ENCODE measurements at places on chromosomes 1 and 21.
A peak's percentile ranks its signal among the peaks of the same experiment; 100 is the strongest.

DNA sequence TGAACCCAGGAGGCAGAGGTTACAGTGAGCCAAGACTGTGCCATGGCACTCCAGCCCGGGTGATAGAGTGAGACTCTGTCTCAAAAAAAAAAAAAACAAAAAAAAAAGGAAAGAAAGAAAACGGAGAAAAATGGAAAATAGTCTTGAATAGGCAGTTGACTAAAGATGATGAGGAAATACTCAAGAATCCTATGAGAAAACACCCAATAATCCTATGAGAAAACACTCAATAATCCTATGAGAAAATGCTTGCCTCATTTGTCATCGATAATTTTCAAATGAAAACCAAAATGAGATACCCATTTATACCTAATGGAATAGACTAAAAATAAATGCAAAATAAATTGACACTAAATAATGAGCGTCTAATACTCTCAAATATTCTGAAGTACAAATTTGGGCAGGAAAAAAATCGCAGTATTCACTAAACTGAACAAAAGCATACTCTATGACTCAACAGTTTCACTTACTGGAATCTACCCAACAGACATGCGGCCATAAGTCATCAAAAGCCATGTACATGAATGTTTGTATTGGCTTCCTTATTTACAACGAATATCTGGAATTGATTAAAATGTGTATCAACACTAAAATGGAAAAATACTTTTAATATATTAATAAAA lies 733.9 kb upstream of the CHRM3 start:
- no peak for DNase-seq
- H3K4me3 ChIP-seq: no peak overlapping the region
- no peaks in the 10 kb centered on the region for H3K36me3 ChIP-seq
- no peak overlapping the region for H3K27ac ChIP-seq

- no peaks in the 10 kb centered on the region for H3K4me1 ChIP-seq
- no peak overlapping the region for H3K27ac ChIP-seq
- H3K4me3 ChIP-seq: no peak overlapping the region
- no peak for DNase-seq
Observed at GRCh38 chr1:22796642-22797041, 86.0 kb downstream of the EPHB2 start.

DNA sequence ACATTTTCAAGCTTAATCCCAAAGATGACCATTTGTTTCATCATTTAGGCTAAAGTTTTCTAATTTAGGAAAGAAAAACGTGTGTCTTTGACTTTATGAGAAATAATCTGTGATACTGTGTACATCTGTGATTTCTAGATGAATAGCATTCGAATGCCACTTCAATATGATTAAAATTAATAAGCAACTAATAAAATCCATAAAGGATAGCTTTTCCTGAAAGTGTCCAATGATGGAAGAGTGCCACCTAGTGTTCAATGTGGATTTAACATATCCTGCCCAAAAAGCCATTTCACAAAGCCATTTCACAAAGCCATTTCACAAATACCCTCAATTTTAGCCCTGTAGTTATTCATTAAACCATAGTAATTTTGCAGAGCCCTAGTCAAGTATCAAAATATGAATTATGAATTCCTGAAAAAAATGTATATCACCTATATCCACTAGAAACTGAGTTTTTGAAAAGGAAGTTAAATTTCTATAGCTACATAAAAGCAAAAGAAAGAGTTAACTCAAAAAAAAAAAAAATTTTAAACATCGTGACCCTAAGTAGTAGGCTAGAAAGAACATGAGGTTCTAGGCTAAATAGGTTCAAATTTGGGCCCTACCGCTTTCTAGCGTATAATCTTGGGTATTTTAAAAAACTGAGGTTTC lies 19.1 kb downstream of the NME7 start:
- peak; percentile 19 for DNase-seq
- no peak overlapping the region for H3K4me3 ChIP-seq
- no peaks in the 10 kb centered on the region for H3K36me3 ChIP-seq
- no peaks in the 10 kb centered on the region for H3K27me3 ChIP-seq
- H3K4me1 ChIP-seq: no peaks in the 10 kb centered on the region
- no peak overlapping the region for H3K27ac ChIP-seq

DNA sequence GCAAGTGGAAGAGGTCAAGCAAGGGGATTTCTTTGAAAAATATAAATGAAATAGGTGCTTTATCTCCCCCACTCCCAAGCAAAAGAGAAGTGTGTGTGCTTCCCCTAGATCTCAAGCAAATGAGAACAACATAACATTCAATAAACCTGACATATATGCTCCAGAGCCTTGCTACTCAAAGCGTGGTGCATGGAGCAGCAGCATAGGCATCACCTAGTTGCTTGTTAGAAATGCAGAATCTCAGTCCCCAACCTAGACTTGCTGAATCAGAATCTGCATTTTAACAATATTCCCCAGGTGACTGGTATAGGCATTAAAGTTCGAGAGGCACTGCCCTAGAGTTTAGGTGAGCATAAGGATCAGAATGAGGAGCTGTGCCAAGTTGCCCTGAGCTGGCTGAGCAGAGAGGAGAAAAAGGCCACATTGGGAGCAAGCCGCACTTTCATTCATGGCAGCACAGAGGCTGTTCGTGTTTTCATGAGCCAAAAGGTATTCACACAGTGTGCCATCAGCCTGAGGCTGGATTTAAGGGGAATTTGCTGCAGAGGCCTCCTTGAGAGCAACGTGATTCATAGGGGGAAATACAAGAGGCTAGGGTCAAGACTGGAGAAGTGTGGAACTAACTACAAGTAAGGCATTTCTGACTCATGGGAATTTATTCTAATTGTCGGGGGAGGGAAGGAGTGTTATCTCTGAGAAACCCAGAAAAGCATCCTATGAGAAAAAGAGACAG lies 14.3 kb upstream of the LPAR3 start:
- no peak overlapping the region for H3K4me3 ChIP-seq
- no peaks in the 10 kb centered on the region for H3K4me1 ChIP-seq
- no peak for DNase-seq

GRCh38 chr1:121546830-121547591 lies 362.2 kb downstream of the SRGAP2C start:
- H3K27ac ChIP-seq: no peak overlapping the region
- no peak for DNase-seq
- no peak overlapping the region for H3K4me3 ChIP-seq
- H3K27me3 ChIP-seq: no peaks in the 10 kb centered on the region

- H3K4me3 ChIP-seq: no peak overlapping the region
- no peak for DNase-seq
- H3K27me3 ChIP-seq: no peaks in the 10 kb centered on the region
- no peak overlapping the region for H3K27ac ChIP-seq
- H3K36me3 ChIP-seq: no peaks in the 10 kb centered on the region
- no peaks in the 10 kb centered on the region for H3K4me1 ChIP-seq
Observed at GRCh38 chr1:197944485-197944884, 27.3 kb downstream of the LHX9 start.

DNA sequence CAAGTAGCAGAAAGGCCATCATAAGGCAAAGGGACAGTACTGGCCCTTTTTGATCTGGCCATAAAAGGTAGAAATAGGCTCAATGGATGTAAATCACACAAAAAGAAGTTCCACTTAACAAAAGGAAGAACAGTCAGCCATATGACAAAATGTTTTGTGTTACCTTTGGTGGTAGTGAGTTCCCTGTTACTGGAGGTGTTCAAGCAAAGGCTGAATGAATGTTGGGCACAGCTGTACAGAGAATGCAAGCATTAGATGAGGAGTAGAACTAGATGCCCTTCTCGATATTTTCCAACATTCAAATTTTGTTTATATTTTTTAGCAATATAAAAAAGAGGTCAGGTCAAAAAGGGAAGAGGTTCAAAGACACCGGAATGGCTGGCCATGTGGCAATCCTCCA lies 20.0 kb downstream of the OLFML3 start:
- H3K4me1 ChIP-seq: no peaks in the 10 kb centered on the region
- no peak overlapping the region for H3K27ac ChIP-seq
- no peaks in the 10 kb centered on the region for H3K36me3 ChIP-seq
- H3K27me3 ChIP-seq: no peaks in the 10 kb centered on the region
- DNase-seq: no peak

GRCh38 chr1:168235937-168236336 lies 10.1 kb downstream of the SFT2D2 start:
- no peak for DNase-seq
- H3K4me3 ChIP-seq: no peak overlapping the region
- peaks cover 57% of the 10 kb centered on the region for H3K36me3 ChIP-seq
- no peaks in the 10 kb centered on the region for H3K27me3 ChIP-seq

DNA sequence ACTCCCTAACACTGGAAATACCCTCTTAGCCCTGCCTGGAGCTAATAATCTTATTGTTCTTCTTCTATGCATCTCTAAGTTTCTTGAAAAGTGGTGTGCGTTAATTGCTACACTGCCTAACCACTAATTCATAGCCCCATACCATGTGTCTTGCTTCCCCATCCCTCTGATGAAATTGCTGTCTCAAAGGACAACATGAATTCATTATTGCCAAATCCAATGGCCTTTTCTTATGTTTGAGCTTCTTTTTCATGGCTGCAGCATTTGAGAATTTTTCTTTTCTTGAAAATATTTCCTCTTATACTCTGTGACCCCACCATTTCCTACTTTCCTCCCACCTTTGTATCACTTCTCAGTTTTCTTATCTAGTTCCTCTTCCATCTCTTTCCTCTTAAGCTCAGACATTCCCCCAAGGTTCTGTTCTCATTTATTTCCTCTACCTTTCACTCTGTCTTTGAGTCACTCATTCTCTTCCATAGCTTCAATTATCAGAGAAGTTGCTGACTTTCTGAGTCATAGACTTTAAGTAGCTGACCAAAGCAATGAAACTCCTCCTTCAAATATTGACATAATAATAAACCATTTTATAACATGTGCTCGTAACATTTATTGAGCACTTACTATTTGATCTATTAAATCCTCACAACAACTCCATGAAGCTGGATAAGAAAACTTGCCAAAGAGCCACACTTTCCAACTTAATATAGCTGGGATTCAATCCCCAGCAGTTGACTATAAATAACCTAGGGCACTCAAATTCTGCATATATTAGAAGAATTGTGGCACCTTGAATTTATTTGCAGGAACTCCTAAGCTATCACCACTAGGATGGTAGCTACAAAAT lies 35.5 kb upstream of the ATP6V1G3 start:
- H3K4me1 ChIP-seq: peaks cover 12% of the 10 kb centered on the region
- H3K27me3 ChIP-seq: no peaks in the 10 kb centered on the region
- no peak overlapping the region for H3K4me3 ChIP-seq
- H3K36me3 ChIP-seq: no peaks in the 10 kb centered on the region
- H3K27ac ChIP-seq: no peak overlapping the region

DNA sequence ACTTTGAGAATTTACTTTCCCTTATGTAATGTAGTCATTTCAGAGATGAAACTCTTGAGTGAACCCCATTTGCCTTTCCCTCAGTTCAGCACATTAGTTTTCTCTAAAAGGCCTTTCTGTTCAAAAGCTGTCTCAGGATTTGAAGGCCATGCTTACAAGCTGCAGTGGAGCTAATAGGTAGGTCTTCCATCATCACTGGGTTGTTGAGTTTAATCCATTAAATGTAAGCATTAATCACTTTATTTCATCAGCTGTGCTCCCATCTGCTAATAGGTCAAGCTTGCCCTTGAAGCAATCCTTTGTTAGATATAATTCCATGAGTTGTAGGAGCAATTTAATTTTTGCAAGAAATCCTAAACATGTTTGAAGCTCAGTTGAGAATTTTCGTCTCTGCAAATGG lies 422.2 kb upstream of the ZP4 start:
- no peak for DNase-seq
- no peaks in the 10 kb centered on the region for H3K36me3 ChIP-seq
- H3K27ac ChIP-seq: no peak overlapping the region
- H3K4me3 ChIP-seq: no peak overlapping the region
- no peaks in the 10 kb centered on the region for H3K4me1 ChIP-seq
- H3K27me3 ChIP-seq: no peaks in the 10 kb centered on the region

DNA sequence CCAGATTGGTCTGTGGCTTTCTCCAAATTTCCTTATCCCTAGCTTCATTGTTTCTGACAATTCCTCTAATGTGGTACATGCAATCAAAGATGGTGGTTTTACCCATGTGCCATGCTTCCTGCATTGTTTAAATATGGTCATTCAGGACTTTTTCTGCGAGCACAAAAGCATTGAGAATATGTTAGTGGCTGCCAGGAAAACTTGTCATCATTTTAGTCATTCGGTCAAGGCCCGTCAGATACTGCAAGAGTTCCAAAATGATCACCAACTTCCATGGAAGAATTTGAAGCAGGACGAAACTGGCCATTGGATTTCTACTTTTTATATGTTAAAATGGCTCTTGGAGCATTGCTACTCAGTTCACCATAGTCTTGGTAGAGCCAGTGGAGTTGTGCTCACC lies 3.7 kb downstream of the ZBED6 start:
- H3K27me3 ChIP-seq: no peaks in the 10 kb centered on the region
- peak overlapping the region; percentile 34 for H3K4me3 ChIP-seq
- H3K4me1 ChIP-seq: peaks cover 4% of the 10 kb centered on the region
- DNase-seq: no peak
- H3K36me3 ChIP-seq: no peaks in the 10 kb centered on the region
- H3K27ac ChIP-seq: no peak overlapping the region

GRCh38 chr1:65694933-65695332 lies 97.8 kb upstream of the PDE4B start:
- H3K36me3 ChIP-seq: no peaks in the 10 kb centered on the region
- no peak for DNase-seq
- no peaks in the 10 kb centered on the region for H3K4me1 ChIP-seq
- H3K27ac ChIP-seq: no peak overlapping the region

- no peak overlapping the region for H3K4me3 ChIP-seq
- H3K36me3 ChIP-seq: no peaks in the 10 kb centered on the region
- no peak overlapping the region for H3K27ac ChIP-seq
- no peak for DNase-seq
Observed at GRCh38 chr1:2174348-2175054, 20.1 kb downstream of the FAAP20 start.

- H3K36me3 ChIP-seq: peaks cover 11% of the 10 kb centered on the region
- H3K4me1 ChIP-seq: peaks cover 15% of the 10 kb centered on the region
- no peak overlapping the region for H3K27ac ChIP-seq
- H3K27me3 ChIP-seq: no peaks in the 10 kb centered on the region
- peak; percentile 31 for DNase-seq
Observed at GRCh38 chr1:229661022-229661877, 35.2 kb downstream of the URB2 start.

DNA sequence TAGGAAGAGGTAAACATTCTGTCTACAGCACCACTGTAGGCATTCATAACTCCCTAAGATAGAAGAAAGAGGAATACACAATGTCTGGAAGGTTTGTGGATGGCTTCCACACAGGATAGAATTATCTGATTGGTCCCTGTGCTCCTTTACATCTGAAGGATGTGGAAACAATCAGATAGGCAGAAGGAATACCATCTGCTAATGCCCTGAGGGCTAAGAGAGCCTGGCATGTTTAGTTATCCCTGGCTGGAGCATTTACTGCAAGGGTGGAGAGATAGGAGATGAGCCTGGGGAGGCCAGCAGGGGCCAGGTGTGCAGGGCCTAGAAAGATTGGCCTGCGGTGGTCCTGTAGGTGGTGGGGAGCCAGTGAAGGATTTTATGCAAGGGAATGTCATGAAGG lies 8.6 kb upstream of the ACBD3 start:
- no peak for DNase-seq
- no peaks in the 10 kb centered on the region for H3K4me1 ChIP-seq
- no peak overlapping the region for H3K4me3 ChIP-seq
- H3K27me3 ChIP-seq: no peaks in the 10 kb centered on the region

All from GM12878 (cell line).